CD4-positive, alpha-beta T cell treated with Interleukin-21 for 1 hour (primary cell): ENCODE measurements at places on chromosomes 3 and 15.

- DNase-seq, result no peak
These were observed 23.0 kb downstream of the PPM1L start for GRCh38 chr3:160779040-160779439.

DNA sequence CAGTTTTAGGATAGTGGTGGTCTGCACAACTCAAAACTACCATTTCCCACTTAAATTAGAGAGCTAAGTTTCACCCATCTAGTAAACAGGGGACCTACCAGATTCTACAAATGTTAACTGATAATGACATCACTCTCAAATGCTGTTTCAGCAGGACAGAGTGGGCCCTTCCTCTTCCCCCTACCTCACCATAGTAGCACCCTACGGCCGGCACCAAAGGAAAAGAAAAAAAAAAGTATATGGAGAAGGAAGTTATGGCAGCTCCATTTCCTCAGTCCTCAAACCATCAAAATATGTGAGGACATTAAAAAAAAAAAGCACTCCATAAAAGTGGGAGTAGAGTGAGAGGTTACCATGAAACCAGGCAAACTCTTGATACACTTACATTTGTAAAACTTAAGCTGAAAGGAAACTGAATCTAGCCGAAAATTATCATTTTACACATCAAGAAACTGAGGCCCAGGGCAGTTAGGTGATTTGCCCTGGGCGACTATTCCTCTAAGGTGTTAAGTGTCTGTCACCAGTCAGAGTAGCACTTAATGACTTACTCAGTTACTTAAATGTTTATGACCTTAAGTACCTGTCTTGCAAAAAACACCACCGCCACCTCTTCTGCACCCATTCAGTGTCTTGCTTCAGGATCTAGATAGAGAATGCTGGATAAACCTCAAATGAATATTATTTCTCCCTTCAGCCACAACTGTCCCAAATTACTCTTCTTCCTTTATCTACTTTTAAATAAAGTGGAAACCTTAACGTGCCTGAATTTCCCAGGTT is 2.7 kb downstream of the MSL2 start:
- DNase-seq, result peak; percentile 21

DNA sequence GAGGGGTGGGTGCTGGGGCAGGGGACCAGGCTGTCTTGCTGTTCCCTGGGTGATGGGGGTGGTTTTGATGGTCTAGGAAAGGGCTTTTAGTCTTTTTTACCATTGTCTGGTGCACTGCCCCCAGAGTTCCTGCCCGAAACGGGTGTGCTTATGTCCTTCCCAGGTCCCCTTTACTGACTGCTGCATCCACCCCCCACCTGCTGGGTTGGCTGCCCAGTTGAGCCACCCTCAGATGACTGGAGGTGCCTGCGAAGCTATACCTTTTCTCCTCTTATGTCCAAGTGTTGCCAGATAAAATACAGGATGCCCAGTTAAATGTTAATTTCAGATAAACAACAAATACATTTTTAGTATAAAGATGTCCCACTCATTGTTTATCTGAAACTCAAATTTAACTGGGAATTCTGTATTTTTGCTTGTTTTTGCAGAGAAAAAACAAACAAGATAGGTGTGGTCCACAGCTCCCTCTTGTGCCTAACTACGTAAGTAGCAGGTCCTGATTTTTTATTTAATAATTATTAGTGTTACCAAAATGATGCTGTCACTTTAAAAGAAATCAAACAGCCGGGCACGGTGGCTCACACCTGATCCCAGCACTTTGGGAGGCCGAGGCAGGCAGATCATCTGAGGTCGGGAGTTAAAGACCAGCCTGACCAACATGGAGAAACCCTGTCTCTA is 6.1 kb upstream of the RPP14 start:
- DNase-seq, result peak; percentile 9

- DNase-seq, result no peak
These were observed 42.3 kb downstream of the FSD2 start for GRCh38 chr15:82763361-82764116.

- DNase-seq, result no peak
These were observed 224.1 kb upstream of the FEZF2 start for GRCh38 chr3:62597491-62597890.

DNA sequence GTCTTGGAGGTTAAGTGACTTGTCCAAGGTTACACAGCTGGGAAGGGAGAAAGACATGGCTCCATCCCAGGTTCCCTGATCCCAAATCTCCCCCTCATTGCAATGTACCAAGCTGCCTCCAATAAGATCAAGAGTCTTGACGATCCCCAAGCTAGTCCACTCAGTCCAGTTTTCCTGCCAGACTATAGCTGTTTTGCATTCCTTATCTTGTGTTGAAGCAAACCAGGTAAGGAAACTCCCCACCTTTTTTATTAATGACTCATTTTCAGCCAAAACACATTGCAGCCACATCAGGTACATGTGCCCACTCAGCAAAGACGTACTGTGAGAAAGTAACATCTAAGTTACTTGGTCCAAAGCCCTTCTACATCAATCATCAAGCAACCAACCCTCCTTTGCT is 41.9 kb downstream of the LIPC start:
- peak; percentile 13 for DNase-seq

DNA sequence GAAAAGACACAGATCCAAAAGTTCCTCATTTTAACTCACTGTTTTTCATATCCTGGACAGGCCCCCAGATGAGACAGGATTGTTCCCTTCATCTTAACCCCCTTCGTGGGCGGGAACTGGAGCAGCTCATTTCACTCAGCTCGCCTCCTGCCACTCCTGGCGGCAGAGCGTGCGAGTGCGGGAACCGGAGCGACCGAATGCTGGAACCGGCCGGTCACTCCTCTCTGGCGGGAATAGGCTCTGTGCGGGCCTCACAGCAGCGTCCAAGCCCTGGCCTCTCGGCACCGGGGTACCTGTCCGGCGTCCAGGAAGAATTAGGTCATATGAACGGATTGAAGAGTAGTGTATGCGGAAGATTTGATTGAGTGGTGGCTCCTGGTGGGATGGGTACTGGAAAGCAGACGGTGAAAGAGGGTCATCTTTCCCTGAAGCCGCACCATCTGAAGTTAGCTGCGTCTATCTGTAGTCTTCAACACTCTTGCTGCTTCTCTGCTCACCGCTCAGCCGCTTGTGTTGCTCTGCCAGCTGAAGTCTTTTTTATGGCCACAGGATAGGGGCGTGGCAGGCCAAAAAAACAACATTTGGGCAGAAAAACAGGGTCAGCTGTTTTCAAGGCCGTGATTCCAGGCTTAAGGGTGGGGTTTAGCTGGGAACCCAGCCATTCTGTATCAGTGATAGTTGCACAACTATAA is 42.3 kb upstream of the FXR1 start:
- DNase-seq, result no peak

- DNase-seq, result no peak
These were observed 155.0 kb upstream of the BHLHE40 start for GRCh38 chr3:4823986-4824925.

DNA sequence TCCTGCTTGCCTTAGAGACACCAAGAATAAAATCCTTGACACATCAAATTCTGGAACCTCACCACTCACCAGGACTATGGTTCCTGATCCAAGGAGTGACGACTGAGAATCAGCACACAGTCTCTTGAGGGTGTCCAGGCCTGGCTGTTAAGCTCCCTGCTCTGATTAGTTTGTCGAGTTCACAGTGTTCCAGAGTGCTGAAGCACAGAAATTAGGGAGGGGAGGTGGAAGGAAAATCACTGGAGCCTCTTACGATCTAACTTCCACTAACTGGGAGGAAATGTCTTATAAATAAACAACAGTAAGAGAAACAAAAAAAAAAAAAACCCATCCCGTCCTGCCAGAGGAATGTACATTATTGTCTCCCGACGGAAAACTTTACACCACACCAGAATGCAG is 330.2 kb downstream of the TIGIT start:
- DNase-seq, result no peak

DNA sequence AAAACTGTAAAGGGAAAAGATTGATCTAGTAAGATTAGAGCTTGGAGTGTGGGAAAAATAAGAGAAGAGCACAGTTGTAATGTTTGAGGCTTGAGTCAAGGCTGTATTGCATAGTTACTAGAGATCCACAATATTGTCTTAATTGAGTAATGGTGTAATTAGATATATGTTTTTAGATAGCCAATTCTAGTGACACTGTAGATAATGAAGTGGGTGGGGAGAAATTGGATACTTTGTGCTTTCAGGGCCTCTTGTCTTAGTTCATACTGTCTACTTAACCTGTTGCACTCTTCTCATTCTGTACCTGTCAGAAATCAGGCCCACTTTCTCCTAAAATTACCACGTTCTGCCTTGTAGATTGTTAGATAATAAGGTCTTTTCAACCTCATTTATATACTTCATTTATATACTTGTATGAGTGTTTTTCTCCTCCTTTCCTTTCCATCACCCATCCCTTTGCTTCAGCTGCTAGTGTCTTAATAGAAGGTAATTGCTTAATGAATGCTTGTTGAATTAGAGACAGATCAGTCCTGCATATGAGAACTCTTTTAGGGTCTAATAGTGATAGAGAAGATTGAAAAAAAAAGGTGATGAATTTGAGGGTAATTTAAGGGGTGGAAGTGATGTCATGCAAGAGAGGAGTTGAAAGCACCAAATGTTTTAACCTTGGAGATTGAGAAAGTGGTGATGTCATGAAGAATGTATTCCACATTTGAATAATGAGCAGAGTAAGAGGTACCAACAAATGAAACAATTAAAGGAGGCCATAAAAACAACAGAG is 32.0 kb downstream of the PIK3CA start:
- DNase-seq, result no peak

DNA sequence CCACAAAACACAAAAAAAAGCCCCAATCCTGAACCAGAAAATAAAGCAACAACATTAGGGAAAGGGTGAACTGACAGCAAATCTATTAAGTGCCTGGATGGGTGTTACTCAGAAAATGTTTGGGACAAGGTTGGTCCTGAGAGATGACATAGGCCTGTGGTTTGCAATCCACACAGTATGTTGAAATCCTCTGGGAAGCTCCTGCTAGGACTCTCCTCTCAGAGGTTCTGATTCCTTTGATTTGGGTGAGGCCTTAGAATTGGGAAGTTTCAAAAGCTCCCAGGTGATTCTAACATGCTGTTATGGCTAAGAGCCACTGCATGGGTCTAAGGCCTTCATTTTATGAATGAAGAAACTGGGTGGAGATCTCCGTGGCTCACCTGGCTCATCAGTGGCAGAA is 18.4 kb downstream of the CLDN1 start:
- no peak for DNase-seq

GRCh38 chr3:151357463-151357850 is 27.1 kb downstream of the P2RY12 start:
- DNase-seq, result no peak

- DNase-seq, result no peak
These were observed 2.9 kb upstream of the TM4SF19 start for GRCh38 chr3:196341137-196341536.

GRCh38 chr3:141049681-141050080 is 1.5 kb upstream of the SPSB4 start:
- DNase-seq, result no peak

- DNase-seq, result peak; percentile 40
These were observed 46.2 kb upstream of the PRTG start for GRCh38 chr15:55789066-55789660.

- DNase-seq, result no peak
These were observed 31.8 kb upstream of the DCLK3 start for GRCh38 chr3:36796161-36796560.

DNA sequence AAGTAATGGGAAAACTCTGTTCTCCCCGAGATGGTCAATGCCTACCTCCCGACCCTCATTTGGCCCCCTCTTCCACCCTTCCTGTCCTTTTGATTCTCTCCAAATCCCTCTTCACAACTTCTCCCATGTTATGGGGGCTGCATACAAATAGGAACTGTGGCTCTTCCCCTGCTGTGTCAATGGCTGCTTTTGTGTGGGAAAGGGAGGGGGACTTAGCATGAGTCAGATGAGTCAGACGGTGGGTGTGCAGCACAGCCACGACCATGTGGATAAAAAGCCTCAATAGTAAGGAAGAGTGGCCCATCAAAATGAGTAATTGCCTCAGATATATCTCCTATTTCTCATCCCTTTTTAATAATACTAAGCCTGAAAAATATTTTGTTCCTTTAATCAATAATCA is 31.9 kb downstream of the SPATA16 start:
- DNase-seq, result no peak

GRCh38 chr3:89245612-89246011 is 138.2 kb downstream of the EPHA3 start:
- DNase-seq, result no peak

- no peak for DNase-seq
These were observed 18.4 kb downstream of the CTXND1 start for GRCh38 chr15:80233581-80233980.

DNA sequence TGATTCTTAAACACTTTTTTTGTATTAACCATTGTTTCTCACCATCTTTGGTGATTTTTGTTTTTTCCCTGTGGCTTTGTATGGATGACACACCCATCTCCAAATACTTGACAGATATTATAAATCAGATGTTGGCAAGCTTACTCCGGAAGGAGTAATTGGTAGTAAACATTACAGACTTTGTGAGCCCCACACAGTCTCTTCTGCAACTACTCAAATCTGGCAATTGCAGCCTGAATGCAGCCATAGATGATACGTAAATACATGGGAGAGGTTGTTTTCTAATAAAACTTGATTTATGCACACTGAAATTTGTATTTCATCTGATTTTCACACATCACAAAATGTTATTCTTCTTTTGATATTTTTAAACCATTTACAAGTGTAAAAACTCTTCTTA is 331.5 kb downstream of the ARPP21 start:
- no peak for DNase-seq

GRCh38 chr3:20316238-20316637 is 130.2 kb upstream of the SGO1 start:
- DNase-seq, result no peak

DNA sequence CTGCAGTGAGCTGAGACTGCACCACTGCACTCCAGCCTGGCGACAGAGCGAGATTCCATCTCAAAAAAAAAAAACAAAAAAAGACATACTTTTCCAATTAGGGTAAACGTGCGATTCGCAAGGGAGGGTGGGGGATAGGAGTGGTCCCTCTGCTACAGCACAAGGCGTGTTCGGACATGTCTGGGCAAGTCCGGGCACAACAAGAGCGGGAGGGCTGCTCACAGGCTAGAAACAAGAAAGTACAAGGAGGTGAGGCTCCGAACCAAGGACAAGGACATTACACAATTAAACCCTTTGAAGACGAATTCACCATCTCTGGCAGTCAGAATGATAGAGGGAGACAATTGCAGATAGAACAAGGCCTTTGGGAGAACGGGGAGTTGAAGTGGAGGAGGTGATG is 32.2 kb upstream of the BCL2A1 start:
- DNase-seq, result no peak

DNA sequence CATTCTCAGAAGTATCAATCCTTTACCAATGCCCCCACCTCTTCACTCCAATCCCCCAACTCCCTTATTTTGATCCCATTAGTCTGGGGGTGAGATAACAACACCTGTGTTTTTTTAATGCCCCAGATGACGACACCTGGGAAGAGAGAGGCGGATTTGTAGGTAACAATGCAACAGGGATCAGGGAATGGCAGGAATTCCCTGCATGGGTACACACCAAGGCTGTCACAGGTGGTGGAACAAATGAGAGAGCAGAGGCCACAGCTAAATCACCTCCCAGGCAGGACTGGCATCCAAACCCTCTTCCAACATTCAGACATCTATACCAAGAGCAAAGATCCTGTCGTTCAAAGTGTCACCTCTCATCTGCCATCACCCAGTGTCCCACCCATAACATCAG is 319.2 kb upstream of the TRIM42 start:
- DNase-seq, result no peak
